ENCODE measurements at places on chromosomes 4 and X.
A peak's percentile ranks its signal among the peaks of the same experiment; 100 is the strongest.

GRCh38 chr4:96356591-96357370, 516.9 kb downstream of the PDHA2 start:
- DNase-seq: no peak

DNA sequence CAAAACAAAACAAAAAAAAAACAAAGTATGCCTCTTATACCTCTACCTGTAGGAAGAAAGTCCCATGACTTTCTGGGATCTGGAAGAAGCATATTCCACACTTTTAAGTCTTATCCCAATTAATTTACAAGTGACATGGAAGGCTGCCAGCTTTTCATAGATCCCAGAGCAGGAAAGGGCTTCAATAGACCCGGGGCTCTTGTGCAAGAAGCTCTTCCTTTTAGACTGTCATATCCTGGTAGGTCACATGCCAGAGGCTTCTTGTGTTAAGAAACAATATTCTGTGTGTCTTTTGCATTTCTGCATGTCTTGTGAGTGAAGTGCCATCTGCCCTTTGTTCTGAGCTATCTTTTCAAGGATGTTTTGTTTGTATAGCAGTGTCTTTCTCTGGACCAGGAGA, 84.4 kb upstream of the PHOX2B start:
- no peak for DNase-seq

- no peak for DNase-seq
These were observed 12.3 kb downstream of the GEMIN8 start for GRCh38 chrX:14017399-14017798.

- DNase-seq: no peak
These were observed 53.0 kb downstream of the ARSF start for GRCh38 chrX:3094261-3094660.

DNA sequence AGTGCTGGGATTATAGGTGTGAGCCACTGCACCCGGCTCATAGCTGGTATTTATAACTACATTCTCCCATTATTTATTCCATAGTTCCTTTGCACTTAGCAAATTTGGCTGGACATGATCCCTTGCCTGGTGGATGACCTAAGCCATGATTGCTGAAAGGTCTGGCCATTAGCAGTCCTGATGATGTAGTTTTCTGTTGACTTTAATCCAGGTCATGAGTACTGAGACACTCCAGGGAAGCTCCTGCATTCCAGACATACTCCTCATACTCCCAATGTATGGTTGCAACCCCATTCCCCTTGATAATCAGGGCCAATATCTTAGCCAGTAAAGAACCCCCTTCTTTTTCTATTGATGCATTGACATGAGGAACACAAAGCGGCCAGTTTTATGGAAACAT, 24.4 kb upstream of the MGST2 start:
- DNase-seq: no peak

GRCh38 chrX:49220100-49220499, 13.0 kb downstream of the CACNA1F start:
- no peak for DNase-seq

GRCh38 chrX:46254641-46255040, 290.6 kb downstream of the ZNF674 start:
- no peak for DNase-seq

GRCh38 chr4:78711676-78712075, 64.5 kb upstream of the BMP2K start:
- no peak for DNase-seq

DNA sequence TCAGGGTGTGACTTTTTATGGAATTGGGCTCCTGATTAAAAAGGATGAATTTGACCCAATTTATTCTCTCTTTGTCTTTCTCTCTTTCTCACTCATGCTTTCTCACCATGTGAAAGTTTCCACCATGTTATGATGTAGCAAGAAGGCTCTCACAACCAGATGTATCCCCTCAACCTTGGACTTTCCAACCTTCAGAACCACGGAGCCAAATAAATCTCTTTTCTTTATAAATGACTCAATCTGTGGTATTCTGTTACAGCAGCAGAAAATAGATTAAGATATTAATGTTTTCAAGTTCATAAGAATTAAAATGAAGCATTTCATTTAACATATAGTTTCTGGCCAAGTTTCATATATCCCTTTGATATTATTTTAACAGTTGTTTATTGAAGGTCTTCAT, 698.5 kb downstream of the TRAM1L1 start:
- DNase-seq: no peak

- DNase-seq: peak; percentile 5
These were observed 51.3 kb upstream of the MAP3K15 start for GRCh38 chrX:19566359-19567222.

DNA sequence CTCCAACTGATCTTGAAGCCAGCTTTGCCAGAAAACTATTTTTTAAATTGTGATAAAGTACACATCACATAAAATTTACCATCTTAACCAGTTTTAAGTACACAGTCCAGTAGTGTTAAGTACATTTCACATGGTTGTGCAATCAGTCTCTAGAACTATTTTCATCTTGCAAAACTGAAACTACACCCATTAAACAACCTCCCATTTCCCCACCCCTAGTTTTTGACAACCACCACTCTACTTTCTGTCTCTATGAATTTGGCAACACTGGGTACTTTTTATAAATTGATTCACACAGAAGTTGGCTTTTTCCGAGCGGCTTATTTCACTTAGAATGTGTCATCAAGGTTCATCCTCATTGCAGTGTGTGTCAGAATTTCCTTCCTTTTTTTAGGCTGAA, 31.0 kb downstream of the TRPC5 start:
- DNase-seq: no peak

- no peak for DNase-seq
These were observed 22.9 kb downstream of the FAM184B start for GRCh38 chr4:17758485-17758884.

GRCh38 chr4:65791812-65792308, 121.6 kb upstream of the EPHA5 start:
- DNase-seq: no peak

DNA sequence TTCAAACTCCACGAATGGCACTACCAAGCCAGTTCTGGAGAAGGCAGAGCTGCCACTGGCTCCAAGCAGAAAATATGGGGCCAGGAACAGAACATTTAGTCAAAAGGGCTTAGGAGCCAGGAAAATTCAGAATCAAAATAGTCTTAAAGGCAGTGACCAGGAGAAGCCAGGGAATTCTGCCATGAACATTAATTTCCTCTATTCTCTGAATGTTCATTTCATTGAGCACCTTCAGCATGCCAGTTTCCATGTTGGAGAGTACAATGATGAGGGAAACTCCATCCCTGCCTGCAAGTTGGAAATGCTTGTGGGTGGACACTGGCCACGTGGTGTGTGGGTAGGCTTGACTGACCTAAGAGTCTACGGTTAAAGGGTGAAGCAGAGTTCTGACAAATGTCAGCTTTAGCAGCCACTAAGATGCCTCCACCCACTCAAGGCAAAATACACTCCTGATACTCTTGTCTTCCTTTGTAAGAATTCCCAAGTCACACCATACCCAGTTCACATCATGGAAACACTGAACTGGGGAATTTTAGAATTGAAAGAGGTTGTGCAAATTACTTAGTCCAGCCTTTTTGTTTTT, 190.1 kb upstream of the C1QTNF7 start:
- no peak for DNase-seq

- no peak for DNase-seq
These were observed 697 bp downstream of the CEP135 start for GRCh38 chr4:55949482-55949802.
